ENCODE measurements at places on chromosomes 4 and X.
A peak's percentile ranks its signal among the peaks of the same experiment; 100 is the strongest.

DNA sequence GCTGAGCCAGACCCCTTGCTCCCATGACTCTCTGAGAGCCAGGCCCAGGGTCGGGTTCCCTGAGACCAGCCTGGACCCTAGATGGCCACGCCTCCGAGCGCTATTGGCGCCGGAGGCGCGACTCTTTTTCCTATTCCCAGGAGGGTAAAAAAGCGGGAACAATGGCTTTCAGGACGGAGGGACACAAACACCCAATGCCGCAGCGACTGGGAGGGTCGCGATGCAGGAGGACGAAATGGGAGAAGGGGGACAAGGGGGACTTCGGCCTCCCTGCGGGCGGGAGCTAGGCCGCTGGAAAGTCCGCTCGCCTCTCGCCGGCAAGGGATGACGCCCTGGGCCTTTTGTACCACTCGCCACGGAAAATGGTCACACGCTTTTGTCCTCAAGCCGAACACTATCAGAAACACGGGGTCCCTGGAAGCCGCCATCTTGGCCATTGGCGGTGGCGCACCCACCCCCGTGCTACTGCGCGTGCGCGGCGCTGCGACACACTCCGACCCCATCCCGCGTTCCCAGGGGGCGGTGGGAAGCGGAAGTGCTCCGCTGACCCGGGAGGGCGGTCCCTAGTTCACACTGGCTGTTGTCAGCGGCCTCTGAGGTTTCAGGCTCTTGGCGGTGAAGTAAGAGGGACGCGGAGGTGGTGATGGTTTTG lies 98.4 kb downstream of the ZNF674 start:
- DNase-seq: peak; percentile 76

DNA sequence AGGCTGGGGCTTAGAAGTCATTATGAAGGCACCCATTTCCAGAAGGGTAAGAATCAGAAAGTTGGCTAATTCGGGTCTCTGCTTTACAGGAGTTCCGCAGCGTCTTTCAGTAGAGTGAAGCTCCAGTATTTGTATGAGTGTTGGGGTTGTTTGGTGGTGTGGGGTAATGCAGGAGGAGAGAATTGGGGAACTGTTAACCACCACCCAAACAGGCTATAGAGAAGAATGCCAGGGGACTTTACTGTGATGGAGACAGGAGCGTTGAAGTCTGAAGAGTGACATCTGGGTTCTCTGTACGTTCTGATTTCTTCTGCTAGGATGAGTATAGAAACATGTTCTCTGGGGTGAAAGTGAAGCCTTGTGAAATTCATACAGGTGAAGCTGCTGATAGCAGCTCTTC lies 96.3 kb downstream of the TBL1X start:
- DNase-seq: no peak

GRCh38 chr4:149245333-149245732 lies 570.3 kb downstream of the IQCM start:
- no peak for DNase-seq

GRCh38 chrX:124343016-124343415 lies 3.3 kb upstream of the SH2D1A start:
- no peak for DNase-seq

GRCh38 chr4:70531981-70532380 lies 13.6 kb downstream of the AMTN start:
- DNase-seq: peak; percentile 9

DNA sequence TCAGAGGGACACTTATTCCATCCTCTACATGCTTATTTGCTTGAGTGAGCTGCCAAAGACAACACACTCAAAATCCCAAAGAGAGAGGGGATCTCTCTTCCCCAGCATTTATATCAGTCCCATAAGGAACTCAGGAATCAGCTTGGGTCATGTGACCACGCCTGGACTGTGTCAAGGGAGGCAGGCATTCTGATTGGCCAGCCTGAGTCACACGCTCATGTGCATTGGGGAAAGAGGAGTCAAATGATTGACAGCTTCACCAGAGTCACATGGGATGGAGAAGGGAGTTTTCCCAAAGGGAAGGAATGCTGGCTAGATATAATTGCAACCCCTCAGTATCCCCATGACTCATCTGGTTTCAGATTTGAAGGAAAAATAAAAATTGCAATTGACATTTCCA lies 49.0 kb downstream of the RWDD4 start:
- peak; percentile 4 for DNase-seq

- no peak for DNase-seq
Observed at GRCh38 chrX:118884552-118885138, 61.0 kb downstream of the ZCCHC12 start.

DNA sequence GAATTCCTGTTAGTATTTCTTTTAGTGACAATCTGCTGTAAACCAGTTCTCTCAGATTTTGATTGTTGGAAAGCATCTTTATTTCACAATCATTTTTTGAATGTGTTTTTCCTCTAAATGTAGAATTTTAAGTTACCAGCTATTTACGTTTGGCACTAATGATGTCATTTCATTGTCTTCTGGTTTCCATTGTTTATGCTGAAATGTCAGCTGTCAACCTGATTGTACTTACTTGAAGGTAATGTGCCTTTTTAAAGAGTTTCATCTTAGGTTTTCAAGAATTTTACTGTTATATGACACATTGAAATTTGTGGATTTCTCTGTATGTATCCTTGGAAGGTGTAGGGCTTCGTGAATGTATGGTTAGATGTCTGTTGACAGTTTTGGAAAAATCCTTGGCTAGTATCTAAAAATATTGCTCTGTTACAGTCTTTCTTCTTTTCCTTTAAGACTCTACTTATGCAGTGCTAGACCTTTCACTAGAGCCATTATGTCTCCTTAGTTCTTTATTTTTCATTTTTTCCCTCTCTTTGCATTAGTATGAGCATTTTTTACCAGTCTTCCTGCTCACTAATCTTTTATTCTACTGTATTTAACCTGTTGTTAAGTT lies 30.4 kb downstream of the SMAD1 start:
- peak; percentile 33 for DNase-seq

DNA sequence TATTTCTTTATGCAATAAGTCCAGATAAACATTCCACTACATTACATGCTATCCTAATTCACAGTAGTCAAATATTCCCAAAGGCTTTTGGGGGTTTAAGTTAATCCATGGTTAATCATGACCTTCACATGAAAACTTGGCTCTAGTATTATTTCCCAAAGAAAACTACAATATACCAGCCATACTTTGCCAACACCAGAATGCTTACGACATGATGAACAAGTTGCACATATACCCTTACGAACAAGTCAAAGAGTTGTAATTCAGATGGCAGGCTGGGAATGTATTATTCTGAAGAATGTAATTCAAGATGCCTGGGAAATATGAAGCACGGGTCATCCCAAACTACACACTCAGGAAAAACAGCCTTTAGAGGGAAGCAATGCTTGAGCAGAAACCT lies 499.6 kb downstream of the PPARGC1A start:
- no peak for DNase-seq

GRCh38 chr4:90142081-90142480 lies 14.9 kb downstream of the CCSER1 start:
- no peak for DNase-seq

DNA sequence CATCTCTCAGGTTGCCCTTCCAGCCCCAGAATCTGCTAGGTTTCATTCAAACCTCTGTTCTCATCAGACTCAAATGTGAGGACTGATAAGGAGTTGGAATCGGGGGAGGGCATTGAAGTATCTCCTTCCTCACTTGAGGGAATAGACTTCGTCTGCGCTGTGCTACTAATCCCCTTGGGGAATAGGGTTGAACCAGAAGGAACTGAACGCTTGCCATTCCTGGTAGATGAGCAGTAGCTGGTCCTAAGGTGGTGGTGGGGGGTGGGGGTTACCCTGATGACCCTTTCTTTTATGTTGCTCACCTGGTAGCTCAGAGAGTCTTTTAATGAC lies 692 bp upstream of the SLC9A7 start:
- no peak for DNase-seq

DNA sequence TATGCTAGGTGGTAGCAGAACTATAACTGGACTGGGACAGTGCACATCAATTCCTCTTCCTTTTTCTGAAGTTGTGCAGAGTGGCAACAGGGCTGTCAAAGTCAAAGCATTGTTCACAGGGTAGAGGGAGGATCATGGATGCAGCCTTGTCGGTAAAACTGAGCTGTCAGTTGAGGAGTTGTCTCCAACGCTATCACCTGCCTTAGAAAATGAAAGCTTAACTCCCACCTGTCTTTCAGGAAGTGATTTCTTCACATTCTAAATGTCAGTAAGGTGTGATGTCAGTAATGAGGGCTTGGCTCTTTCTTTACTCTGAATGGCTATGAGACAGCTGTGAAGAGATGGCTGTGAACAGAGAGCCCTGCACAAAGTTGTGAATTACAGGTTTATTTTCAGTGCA lies 66.4 kb upstream of the BANK1 start:
- no peak for DNase-seq

DNA sequence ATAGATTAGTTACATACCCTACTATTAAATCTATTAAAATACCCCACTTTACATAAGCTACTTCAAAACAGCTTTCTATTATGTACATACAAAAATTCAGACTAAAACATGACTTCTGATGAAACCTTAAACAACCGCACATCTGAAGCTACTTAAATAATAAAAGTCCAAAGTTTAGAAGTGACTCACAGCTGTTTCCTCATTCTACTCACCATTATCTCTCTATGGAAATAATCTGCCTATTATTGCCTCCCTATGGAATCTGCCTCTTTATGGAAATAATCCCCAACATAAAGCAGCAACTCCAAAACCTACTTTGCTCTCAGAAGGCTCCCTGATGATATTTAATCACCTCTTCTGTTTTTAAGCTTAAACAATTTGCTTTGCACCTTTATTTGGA lies 15.7 kb upstream of the BANK1 start:
- no peak for DNase-seq

DNA sequence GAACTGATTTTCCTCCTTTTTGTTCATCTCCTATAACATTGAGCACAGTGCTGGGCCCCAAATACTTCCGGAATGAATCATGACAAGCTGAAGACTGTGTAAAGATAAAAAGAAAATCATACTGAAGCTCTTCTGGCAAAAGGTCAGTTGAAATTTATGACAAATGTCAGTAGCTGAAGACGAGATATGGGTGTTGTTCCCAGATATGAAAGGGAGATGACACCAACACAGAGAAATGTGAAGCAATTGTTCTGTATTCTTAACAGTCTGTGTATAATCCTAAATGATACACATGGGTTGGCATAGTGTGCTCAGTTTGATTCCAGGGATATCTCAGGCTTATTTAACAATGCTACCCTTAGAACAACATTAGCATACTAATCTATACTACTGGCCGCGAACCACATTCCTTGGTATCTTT lies 170.5 kb upstream of the PITX2 start:
- DNase-seq: no peak

DNA sequence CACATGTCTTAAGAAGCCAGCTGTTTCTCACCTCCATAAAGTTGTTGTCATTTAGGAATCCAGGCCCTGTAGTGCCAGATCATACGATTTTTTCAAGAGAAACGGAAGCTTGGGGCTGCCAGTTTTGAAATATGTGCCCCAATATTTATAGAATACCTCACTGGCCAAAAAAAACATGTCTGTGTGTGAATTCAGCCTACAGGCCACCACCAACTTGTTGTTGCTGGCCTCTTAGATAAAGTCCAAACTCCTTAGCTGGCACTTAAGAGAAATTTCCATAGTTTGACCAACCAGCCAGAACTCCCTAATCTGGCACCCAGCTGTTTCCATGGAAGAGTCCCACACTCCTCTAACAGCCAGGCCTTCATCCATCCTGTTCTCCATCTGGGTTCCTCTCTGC lies 74.1 kb downstream of the WDR19 start:
- DNase-seq: no peak

DNA sequence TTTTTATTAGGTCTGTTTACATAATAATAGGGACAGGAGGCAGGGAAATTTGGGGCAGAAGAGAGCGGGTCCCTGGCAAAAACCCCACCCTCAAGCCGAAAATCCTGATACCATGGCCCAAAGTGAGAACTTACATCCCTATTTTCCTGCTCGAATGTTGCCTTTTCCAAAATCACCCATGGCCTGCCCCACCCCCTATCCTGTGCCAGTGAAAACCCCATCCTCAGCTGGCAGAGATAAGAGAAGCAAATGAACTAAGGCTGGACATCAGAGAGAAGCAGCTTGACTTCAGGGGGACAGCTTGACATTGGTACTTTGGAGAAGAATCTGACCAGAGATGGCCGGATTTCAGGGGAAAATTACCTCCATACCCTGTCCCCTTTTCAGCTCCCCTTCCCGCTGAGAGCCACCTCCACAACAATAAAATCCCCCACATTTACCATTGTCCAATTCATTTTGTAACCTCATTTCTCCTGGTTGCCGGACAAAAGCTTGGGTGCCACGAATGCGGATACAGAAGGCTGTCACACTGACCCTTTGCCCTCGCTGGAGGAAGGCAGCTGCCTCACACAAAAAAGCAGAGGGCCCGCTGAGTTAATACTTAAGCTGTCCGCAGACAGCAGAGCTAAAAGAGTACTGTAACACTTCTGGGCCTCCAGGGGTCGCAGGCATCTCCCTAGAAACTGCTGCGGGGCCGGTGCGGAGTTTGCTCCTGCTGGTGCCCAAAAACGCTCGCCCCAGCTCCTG lies 196.2 kb downstream of the SNCA start:
- DNase-seq: peak; percentile 81

DNA sequence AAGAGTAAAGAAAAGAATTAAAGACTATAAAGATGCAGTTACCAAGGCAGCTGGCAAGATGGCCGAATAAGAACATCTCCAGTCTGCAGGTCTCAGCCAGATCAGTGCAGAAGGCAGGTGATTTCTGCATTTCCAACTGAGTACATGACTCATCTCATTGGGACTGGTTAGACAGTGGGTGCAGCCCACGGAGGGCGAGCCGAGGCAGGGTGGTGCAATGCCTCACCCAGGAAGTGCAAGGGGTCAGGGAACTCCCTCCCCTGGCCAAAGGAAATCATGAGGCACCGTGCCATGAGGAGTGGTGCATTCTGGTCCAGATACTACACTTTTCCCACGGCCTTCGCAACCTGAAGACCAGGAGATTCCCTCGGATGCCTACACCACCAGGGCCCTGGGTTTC lies 20.5 kb downstream of the SPIN4 start:
- DNase-seq: no peak

DNA sequence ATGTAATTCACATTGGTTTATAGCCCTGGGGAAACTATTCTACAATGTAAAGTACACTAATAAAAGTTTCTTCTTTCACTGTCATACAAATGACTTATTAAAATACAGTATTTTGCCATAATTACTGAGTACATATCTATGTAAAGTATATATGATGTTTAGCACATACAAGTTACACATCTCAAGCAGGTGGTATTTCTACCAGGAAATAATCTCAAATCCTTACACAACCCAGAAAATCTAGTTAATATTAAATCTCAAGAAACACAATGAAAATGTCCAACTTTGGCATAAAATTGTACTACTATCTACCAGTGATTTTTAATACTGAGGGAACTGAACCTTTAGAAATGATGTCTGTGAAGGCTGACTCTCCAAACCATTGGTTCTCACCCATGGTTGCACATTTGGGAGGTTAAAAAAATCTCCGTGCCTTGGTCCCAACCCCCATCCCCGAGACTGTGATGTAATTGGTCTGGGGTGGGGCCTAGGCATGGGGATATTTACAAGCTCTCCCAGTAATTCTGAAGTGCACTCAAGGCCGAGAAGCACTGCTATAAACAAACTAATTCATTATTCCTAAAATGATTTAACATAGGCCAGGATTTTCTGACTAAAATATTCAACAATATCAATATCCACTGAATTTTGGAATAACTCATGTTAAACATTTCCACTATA lies 27.6 kb downstream of the MAP3K15 start:
- DNase-seq: no peak

Data from ACHN (cell line).